ENCODE measurements at places on chromosomes 5 and 9.

- DNase-seq = no peak
These were observed 146.7 kb downstream of the ROR2 start for GRCh38 chr9:91803151-91803940.

- no peak for DNase-seq
These were observed 56.8 kb downstream of the HMGCS1 start for GRCh38 chr5:43256261-43256966.

DNA sequence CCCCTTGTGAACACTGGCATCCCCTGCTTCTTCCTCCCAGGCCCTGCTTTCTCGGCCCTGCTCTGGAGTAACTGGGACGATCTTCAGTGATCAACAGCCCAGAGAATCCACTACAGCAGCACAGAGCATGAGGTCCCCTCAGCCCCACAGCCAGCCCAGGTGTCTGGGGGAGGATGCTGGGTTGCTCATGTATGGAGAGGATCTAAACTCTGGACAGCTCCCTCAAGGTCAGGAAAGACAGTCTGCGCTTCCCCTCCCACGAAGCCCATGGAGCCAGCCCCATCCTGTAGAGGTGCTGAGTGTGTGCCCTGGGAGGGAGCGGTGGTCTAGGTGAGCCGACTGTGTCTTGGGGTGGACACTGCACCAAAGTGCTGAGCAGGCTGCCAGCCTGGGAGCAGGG lies 190.2 kb downstream of the GABBR2 start:
- DNase-seq = no peak

- no peak for DNase-seq
These were observed 62.1 kb upstream of the FANCC start for GRCh38 chr9:95379630-95380029.

DNA sequence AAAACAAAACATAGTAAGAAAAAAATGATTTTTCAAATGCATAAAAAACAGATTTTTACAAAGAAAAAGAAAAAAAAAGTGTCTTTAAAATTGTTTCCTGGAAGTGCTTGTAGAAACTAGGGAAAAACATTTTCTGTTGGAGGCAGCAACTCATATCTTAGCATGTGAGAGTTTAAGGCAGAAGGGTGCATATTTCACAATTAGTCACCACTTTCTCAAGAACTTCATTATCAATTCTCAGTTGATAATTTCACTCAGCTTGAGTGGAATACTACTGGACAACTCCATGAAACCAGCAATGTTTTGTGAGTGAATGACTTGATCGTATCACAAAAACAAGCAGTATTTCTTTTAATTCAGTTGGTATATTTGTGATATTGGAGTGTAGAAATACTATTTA lies 508.3 kb upstream of the DAB2 start:
- DNase-seq = no peak
